Mammary epithelial cell (primary cell): ENCODE measurements at places on chromosomes 1 and 21. TPM values are rescaled to one million over a fixed set of nuclear protein-coding genes. Genes with fewer than 3 reads are reported as not detected.

TARS2 gene
- total RNA-seq = 27.0 and 30.5 TPM in 2 replicates

TTF2 gene
- 32.0 and 41.3 TPM in 2 replicates for total RNA-seq

GJC2 gene
- 0.33 TPM for total RNA-seq

RPE65 gene
- total RNA-seq = under 0.01 TPM

PTPRF gene
- total RNA-seq = 200 and 260 TPM in 2 replicates

ELAVL4 gene
- total RNA-seq = not detected in 2 replicates

PGBD5 gene
- not detected in 2 replicates for total RNA-seq

LRRC53 gene
- total RNA-seq = not detected

ZBED6 gene
- total RNA-seq = 32.3 and 36.6 TPM in 2 replicates

HSD11B1 gene
- total RNA-seq = 0.51 TPM in 1 of 2 replicates, not detected in the other

ILDR2 gene
- not detected for total RNA-seq

ELAPOR1 gene
- total RNA-seq = 1.0 and 1.1 TPM in 2 replicates

SPATA46 gene
- total RNA-seq = not detected

TMEM61 gene
- total RNA-seq = 1.3 TPM

GRCh38 chr1:107277022-107277421, 136.2 kb downstream of the NTNG1 start:
- peak; percentile 43 for DNase-seq

- DNase-seq = no peak
These were observed 105.1 kb downstream of the PBX1 start for GRCh38 chr1:164664127-164664526.

GRCh38 chr1:26811057-26811456, 15.4 kb upstream of the ZDHHC18 start:
- no peak for DNase-seq

- no peak for DNase-seq
These were observed 113.6 kb downstream of the SYT2 start for GRCh38 chr1:202596638-202597037.

- DNase-seq = no peak
These were observed 4.3 kb downstream of the TTC3 start for GRCh38 chr21:37077403-37077802.

DNA sequence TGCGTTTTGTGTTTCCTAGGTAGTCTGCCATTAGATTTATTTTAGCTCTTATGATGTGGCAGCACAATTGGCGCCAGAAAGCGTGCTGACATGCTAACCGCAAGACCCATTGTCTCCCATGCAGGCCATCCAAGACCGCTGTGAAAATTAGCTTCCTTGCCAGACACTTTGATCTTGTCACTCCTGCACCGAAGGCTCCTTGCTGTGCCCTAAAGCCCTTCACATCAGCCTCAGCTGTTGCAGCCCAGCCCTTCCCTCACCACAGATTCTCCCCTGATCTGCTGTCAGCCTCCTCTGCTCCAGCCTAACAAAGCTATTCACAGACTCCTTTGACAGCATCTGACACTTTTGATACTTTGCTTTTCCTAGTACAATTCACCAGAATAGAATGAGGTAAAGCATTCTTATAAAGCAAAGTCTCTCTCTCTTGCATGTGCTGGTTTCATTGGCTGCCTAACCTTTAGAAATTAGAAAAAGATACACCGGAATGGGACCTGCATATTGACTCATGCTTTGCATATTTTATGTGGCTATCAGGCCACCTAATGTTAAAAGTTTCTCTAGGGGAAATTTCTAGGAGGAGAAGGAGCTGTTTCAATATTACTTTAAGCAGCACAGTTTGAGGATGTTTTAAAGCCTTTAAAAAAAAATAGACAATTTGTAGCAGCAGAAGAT, 280.3 kb upstream of the FMN2 start:
- no peak for DNase-seq

GRCh38 chr1:184051485-184052193, at the start of gene TSEN15:
Gene TSEN15, plus strand, starts transcription at chr1:184051730. Its CDS starts 26 bp downstream, at chr1:184051756.
- DNase-seq = peak; percentile 85

DNA sequence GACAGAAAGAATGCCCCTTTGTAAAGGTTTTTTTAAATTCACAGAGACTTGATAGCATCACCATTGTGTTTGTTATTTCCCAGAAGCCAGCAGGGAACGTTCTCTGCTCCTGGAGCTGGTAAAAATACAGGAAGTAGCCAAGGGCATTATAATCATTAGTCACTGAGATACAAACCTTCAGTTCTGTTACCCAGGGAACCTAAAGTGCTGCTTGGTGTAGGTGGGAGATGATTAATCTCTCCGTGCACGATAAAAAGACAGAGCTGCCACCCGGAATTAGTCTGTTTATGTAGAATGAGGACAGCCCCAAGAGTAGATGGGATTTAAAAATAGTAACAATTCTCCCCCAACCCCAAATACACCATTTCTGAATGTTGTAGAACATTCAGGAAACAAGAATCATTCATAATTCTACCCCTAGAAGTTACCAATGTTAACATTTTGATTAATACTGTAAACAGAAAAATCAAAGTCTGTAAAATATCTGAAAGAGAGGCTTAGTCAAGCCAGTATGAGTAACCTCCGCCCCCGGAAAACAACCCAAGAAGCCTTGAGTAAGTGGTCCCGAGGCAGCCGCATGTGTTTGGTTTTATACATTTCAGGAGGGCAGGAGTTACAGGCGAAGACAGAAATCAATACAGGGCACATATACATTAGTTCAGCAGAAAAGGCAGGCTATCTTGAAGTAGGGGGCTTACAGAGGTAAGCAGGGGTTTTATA, 45.3 kb upstream of the CTBS start:
- peak; percentile 88 for DNase-seq

DNA sequence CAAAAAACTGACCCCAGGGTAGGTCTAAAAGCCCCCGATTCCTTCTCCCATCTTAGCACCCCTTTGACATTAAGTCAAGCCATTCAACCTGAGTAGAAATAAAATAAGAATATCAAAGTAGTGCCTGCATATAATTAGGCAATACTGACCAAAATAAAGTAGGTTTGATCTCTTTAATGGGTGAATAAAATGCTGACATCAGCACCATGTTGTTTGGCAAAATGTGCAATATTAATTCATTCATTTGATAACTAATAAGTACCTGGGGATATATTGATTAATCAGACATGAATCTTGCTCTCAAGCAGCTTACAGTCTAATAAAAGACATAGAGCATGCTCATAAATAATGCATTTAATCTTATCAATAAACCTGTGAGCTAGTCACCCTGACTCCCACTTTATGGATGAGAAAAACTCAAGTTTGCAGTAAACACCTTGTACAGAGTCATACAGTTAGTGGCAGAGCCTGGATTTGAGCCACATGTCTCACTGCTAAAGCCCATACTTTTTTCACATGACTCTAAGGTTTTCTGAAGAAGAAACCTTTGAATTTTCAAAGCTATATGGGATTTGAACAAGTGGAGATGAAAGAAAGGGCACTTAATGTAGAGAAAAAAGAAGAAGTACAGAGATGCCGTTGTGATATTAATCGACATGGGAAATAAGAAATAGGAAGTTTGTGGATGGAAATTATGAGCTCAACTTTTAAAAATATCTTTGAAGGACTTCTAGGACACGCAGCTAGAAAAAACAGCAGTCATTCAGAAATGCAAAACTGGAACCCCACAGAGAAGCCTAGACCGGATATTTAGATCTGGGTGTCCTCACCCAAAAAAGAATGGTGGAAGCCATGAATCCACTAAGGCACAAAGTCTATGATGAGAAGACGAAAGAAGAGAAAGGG, 183.9 kb downstream of the TOMM20 start:
- DNase-seq = no peak

DNA sequence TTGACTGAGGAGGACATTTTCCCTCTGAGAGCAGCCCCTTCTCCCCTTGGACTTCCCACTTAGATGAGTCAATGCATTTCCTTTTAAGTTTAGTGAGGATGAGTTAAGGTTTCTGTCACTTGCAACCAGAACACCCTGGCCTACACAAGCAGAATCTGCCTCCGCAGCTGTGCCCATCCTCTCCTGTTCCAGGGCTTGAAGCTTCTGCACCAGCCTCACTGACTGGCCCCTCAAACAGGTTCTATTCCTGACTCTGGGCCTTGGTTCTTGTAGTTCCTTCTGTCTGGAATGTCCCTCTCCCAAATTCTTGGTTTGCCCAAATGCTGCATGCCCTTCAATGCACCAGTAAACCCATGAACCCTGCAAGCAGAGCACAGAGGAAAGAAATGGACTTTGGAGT, 394.4 kb downstream of the PTPRU start:
- DNase-seq = no peak

DNA sequence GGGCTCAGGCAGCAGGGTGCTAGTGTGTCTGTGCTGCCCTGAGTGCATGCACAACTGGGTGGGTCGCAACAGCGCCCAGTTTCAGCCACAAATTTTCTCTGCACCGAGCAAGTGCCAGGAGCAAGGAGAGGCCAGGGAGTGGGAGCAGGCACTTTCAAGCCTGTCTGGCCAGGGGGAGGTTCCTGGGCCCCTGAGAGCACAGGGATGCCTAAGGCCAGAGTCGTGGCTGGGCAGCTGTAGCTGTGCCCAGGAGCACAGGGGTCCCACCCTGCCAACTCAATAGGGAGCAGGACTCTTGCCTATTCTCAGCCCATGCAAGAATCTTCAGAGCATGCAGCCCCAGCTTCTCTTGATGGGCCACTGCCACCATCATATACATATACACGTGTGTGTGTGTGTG, 1577.4 kb downstream of the KCNT2 start:
- DNase-seq = no peak

DNA sequence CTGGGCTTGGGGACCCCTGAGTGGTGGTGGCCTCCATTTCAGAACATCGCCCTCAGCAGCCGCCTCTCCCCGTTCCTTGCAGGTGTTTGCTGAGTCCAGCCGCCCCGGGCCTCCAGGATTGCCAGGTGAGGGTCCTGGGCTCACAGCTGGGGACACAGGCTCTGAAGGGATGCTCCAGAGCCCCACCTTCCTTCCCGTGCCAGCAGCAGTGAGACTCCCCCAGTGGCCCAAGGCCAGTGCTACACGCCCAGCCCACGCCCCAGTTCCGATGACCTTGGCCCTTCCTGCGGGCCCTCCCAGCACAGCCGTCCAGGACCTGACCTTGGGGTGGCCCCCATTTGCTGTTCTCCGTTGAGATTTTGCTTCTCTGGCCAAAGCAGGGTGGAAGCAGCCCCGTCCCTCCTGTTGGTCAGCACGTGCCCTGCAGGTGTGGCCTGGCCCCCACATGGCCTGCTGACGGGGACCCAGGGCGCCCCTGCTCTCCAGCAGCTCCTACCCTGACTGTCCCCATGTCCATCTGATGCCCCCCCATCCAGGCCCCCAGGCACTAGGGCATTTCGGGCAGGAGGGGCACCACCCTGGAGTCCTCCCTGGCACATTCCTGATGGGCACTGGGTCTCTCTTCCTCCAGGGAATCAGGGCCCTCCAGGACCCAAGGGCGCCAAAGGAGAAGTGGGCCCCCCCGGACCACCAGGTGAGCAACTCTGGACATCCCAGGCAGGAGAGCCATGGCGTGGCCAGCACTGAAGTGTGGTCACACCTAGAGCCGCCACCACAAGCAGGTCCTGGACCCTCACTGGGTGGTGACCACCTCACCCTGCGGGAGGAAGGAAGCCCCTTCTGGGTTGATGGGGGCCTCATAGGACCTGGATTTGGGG, 45.0 kb downstream of the SLC19A1 start:
- no peak for DNase-seq

- peak; percentile 10 for DNase-seq
These were observed 185.1 kb downstream of the TM2D1 start for GRCh38 chr1:61539720-61540462.

GRCh38 chr1:151047925-151048644, 534 bp downstream of the C1orf56 start:
- DNase-seq = peak; percentile 53

- peak; percentile 33 for DNase-seq
These were observed at the start of gene C4BPB for GRCh38 chr1:207088701-207089626. Gene C4BPB, plus strand, starts transcription at chr1:207088860. Its CDS starts 672 bp downstream, at chr1:207089532.

DNA sequence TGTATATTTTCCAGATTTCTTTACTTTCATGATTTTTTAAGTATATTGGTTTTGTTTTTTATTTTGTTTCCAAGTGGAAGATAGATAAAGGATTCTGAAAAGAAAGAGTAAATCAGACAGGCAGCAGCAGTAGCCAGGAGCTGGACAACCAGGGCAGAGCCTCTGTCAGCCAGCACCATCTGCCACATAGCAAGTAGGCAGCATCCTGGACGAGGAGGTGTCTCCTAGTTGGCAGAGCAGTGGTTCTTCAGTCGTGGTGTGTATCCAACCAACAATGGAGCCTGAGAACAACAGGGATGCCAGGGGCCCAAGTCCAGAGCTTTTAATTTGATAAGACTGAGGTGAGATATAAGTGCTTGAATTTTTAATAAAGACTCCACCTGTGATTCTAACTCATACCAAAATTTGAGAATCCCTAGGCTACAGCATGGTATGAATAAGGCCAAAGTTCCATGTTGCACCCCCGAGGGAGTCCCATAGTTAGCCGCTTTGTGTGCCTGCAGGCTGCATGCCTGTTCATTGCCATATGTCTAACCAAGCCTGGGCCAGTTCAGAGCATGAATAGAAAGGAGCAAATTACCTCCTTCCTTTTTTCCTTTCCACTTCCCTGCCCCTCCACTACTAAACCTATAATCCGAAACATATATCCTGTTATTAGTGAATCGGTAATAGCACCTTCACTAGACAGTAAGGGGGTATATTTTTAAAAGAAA, 153.2 kb downstream of the NTNG1 start:
- no peak for DNase-seq

DNA sequence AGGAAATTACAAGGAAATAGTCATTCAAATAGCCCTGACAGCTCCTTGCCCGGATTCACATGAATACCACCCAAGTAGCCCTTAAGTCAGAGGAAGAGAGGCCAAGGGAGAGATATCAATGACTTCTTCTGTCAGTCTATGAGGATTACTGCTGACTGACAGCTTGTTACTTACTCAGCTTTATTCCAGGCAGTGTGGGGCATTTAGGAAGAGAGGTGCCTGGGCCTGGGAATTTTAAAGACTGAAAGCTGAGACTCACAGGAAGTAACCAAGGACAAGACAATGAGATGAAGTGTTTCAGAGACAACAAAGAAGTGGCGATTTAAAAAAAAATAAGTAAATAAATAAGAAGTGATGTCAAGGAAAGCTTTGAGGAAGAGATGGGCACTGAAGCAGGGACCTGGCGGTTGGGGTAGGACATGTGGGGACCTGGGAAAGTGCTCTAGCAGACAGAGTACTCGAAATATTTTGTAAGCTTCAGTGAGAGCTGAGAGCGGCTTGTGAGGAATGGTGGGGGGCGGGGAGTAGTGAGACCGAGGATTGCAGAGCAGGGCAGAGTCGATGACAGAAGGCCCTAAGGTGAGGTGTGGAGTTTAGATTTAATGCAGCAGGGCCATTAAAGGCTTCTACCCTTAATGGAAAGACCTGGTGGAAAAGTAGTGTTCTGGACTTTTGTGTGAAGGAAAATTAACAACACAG, 58.9 kb downstream of the ST3GAL3 start:
- DNase-seq = no peak

- DNase-seq = no peak
These were observed 30.5 kb upstream of the DISP1 start for GRCh38 chr1:222784371-222784770.

GRCh38 chr1:174999936-175000696, at the start of gene CACYBP:
Gene CACYBP, plus strand, starts transcription at chr1:174999947. Its CDS starts 234 bp downstream, at chr1:175000181.
- DNase-seq = peak; percentile 40

- DNase-seq = no peak
These were observed 13.5 kb downstream of the ATP1A2 start for GRCh38 chr1:160129046-160129445.

DNA sequence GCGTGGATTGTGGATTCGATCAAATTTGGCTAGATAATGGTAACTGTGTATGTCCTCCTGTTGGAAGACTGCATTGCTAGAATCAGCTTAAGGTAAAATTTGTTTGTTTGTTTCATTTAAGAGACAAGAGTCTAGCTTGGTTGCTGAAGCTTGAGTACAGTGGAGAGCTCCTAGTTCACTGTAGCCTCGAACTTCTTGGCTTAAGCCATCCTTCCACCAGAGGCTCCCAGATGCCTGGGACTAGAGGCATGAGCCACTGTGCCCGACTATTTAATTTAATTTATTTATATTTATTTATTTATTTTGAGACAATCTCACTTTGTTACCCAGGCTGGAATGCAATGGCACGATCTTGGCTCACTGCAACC, 1.5 kb downstream of the PHACTR4 start:
- no peak for DNase-seq
